Spinal cord (tissue), 10 donors: ENCODE measurements at places on chromosomes 4 and X.

- peak; percentile 69 for DNase-seq
Observed at GRCh38 chr4:174365018-174365587, 81.4 kb downstream of the CEP44 start.

DNA sequence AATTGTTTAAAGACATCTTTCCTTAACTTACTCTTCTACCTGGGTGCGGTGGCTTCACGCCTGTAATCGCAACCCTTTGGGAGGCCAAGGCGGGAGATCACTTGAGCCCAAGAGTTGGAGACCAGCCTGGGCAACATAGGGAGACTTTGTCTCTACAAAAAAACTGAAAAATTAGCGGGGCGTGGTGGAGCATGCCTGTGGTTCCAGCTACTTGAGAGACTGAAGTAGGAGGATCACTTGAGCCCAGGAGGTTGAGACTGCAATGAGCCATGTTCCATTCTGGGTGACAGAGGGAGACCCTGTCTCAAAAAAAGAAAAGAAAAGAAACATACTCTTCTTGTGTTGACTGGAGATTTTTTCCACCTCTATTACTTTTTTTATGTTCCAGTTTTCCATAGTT is 181.9 kb downstream of the RAPGEF2 start:
- DNase-seq, result no peak

GRCh38 chrX:41720125-41720779 is 3.7 kb upstream of the GPR82 start:
- DNase-seq, result no peak

GRCh38 chr4:162839814-162840213 is 326.9 kb downstream of the NAF1 start:
- no peak for DNase-seq

DNA sequence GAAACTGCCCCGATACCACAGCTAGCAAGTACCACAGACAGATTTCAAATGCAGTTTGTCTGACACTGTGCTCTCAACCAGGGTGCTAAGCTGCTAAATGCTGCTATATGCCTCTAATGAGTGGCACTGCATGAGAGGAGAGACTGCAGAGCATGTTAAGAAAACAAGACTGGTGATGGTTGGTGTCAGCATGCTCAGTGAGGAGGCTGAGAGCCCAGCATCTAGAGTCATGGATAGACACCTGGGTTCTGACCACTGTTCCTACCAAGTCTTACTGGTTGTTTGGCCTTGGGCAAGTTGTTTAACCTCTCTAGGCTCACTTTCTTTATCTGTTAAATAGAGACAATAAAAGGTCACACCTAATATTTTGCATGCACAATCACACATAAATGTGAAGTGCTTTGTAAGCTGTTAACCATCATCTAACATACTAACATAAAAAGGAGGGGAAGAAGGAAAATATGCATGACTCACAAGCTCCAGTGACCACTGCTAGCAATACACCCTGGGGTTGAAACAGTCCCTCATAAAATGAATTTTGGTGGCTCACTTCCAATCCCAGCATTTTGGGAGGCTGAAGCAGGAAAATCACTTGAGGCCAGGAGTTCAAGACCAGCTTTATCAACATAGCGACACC is 20.7 kb downstream of the HHIP start:
- no peak for DNase-seq

DNA sequence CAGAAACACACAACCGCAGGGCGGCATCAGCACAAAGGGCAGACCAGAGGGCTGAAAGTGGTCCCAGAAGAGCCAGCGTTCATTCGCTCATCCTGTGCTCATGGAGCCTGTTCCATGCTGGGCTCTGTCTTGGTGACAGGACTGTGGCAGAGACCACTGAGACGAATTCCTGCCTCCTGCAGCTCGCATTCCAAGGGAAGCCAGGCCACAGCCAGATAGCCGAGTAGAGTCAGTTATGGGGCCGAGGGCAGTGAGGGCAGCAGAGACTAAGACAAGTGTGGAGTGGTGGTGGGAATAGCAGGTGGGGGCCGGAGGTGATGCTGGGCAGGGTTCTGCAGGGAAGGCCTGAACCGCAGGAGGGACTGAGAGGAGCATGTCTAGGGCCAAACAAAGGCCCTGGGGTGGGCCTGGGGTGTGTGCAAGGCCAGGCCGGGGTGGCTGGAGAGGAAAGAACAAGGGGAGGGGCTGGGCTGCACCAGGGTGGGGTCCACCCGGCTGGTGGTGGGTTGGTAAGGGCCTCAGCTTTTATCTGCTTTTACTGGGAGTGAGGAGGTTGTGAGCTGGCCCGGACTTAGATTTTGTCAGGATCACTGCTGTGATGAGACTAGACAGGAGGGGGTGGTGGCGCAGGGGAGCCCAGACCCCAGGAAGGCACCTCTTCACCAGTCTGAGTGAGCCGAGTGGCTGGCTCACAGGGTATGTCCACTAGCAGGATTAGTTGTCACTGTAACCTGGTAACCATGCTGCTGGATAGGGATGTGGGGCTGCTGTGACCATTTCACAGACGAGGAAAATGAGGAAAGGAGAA is 6.3 kb downstream of the PSAPL1 start:
- no peak for DNase-seq

GRCh38 chrX:40095583-40096394 is 2.0 kb downstream of the BCOR start:
- peak; percentile 66 for DNase-seq

DNA sequence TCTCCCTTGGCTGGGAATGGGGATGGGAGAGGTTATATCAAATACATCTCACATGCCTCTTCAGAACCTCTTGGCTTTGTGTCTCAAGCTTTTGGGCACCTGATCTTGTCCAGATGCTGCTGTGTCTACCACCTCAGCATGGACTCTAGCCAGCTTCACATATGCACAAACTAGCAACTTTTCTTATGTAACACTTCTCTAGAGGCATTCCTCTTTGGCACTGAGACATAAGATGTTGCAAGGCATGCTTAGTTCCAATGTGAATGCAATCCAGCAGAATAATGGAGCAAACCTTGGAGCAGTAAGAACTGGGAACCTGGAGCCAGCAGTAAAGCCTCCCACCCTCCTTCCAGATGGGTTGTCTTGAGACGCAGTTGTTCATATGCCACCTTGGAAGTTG is 113.4 kb upstream of the TMEM47 start:
- DNase-seq, result no peak
